ENCODE measurements at places on chromosomes 13 and 19.

GRCh38 chr13:21594715-21595545 lies 9.0 kb downstream of the MICU2 start:
- no peak for DNase-seq

- DNase-seq: no peak
These were observed 13.9 kb upstream of the GNA11 start for GRCh38 chr19:3080286-3080685.

DNA sequence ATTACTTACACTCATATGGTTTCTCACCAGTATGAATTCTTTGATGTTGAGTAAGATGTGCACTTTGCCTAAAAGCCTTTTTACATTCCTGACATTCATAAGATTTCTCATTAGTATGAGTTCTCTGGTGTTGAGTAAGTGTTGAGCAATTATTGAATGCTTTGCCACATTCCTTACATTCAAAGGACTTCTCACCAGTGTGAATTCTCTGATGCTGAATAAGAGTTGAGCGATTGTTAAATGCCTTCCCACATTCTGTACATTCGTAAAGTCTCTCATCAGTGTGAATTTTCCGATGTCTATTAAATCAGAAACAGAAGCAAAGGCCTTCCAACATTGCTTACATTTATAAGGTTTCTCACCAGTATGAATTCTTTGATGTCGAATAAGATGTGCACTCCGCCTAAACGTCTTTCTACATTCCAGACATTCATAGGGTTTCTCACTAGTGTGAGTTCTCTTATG lies 14.2 kb upstream of the ZFP30 start:
- no peak for DNase-seq

DNA sequence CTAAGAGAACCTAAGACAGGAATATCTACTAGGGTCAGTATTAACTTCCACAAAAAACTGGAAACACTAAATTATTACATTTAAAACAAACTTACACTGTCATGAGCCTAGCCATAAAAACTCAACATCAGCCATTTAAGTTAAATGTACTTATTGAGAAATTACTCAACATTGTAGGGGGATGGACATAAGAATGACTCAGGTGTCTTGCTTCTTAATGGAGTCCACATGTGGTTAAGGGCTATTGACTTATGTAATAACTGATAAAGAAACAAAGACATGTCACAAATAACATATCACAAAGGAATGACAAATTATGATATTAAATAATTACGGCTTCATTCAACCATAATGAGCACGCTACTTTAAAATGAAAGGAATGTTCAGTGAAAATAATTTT lies 36.2 kb downstream of the CLDN10 start:
- DNase-seq: no peak

DNA sequence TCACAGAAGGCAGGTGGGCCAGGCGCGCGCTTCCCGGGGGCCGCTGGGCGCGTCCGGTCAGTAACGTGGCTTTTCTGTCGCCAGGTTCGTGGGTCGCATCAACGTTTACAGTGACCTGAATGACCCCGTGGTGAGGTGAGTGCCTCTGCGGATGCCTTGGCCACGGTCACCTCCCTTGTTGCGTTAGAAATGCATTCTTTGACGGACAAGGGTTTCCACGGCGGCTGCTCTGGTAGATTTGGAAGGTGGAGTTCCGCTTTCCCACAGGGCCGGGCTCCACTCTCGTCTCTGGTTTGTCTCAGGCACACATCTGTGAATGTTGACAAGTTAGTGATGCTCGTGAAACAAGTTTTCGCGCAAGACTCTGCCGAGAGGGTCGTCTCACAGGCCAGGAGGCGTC lies 130.0 kb downstream of the ATP11A start:
- no peak for DNase-seq

DNA sequence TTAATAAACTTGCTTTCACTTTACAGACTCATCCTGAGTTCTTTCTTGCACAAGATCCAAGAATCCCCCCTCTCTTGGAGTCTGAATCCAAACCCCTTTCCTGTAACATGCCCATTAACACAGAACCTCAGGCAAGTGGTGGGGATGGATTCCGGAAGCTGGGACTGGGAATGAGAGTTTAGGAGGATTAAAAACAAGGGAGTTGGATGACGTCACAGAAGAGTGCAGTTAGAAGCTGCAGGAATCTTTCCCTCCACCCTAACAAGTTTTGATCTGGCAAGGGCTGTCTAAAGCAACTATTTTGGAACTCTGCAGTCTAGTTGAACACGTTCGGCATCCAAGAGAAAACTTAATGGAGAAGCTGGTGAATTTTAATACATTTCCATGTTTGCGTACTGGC lies 48.2 kb upstream of the PEPD start:
- no peak for DNase-seq

DNA sequence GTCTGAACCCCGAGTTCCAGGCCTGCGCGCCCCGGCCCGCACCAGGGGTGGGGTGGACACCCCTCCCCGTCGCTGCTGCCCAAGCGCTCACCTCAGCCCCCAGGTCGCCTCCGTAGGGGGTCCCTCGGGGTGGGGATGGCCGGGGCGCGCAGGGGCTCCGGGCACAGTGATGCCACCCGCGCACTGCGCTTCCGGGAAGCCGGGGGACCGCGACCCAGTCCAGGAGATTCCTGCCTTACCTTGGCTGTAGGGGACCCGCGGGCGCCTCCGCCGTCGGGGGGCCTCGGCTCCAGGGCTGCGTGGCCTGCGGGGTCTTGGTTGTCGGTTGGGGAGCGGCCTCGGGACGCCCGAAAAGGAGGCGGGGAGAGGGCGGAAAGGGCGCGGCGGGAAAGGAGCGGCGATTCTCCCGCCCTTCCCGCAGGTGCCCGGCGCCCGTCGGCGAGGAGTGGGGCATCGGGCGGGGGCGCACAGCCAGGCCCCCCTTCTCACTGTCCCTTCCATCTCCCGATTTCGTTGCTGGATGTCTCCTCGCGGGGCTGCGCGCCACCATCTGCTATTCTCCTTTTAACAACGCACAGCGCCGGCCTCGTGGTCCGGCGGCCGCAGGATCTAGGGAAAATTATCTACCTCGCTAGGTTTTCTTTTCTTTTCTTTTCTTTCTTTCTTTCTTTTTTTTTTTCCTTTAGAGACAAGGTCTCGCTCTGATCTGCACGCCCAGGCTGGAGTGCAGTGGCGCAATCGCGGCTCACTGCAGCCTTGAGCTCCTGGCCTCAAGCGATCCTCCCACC lies at the start of gene KEAP1:
Gene KEAP1, minus strand, starts transcription at position 355 of the 788 bp plus-strand sequence. CDS start 3,323 bp downstream, outside the sequence.
- DNase-seq: no peak

DNA sequence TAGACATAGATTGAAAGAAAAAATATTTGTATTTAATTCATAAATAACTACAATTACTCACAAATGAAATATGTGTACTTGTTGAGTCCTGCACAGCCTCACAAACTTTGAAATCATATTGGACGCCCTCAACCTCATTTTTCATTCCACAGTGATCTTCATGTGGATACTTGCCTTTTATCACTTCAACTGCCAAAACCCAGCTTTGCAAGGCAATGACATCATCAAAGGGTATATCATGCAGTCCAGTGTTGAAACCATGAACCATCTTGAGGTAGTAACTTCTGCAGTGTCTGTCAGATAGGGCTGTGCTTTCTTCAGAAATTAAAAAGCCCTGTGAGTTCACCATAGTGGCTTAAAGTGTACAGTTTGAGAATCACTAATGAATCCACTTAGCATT lies 82.2 kb downstream of the HS6ST3 start:
- no peak for DNase-seq

DNA sequence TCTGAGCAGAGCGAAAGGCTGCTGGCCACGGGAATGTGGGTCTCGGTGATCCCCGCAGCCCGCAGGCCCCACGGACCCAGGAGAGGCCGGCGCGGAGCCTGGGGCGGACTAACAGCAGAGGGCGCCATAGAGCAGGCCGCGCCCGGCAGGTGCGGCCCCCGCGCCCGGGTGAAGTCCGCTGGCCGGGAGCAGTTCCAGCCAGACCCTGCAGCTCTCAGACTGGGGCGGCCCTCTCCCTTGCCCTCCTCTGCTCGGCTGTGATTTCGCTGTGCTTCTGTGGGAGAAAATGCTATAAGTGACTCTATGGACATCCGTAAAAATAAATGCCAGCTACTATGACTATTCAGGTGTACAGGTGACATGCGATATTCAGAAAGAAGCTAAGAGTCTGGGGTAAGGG lies 37.7 kb downstream of the GSX1 start:
- DNase-seq: no peak

GRCh38 chr19:33813391-33814101 lies 16.9 kb downstream of the KCTD15 start:
- no peak for DNase-seq

DNA sequence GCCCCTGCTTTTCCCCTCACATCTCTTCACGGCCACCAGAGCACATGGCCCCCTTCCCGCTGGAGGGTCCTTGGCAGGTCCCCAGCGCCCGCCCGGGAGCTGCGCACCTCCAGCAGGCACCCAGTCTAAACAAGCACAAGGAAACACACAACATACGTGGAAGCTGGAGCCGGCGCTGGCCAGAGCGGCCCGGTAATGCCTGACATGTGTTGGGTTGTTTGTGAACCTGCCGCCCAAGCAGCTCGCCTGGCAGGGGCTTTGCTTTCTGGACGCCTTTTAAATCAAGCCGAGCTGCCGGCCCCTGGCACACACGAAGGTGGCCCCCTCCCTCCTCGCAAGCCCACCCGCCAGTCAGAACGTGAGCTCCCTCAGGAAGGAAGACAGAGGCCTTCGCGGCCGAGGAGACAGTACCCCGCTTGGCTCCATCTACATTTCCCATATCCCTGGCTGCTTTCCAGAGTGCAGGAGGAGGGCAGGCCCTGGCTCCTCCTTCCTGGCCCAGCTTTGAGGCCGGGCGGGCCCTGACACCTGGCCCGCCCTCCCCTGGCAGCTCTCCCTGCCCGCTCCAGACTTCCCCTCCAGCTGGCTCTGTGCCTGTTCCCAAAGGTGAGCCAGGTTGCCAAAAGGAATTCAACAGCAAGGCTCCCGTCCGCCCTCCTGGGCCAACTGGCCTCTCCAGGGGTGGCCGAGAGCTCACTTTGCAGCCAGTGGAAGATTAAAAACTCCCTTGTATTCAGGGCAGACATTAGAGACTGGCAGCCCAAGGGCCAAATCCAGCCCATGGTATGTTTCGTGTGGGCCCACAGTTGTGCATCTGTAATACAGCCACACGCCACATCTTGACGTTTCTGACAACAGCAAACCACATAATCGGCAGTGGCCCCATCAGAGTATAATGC lies 28.7 kb downstream of the COMP start:
- no peak for DNase-seq

GRCh38 chr19:8501516-8501915 lies 924 bp downstream of the PRAM1 start:
- no peak for DNase-seq

GRCh38 chr13:37418490-37418889 lies 180.1 kb downstream of the POSTN start:
- no peak for DNase-seq

- DNase-seq: no peak
These were observed 194.7 kb downstream of the ZNF536 start for GRCh38 chr19:30566681-30567420.

- DNase-seq: no peak
These were observed 61.8 kb downstream of the WDFY2 start for GRCh38 chr13:51645761-51646670.

DNA sequence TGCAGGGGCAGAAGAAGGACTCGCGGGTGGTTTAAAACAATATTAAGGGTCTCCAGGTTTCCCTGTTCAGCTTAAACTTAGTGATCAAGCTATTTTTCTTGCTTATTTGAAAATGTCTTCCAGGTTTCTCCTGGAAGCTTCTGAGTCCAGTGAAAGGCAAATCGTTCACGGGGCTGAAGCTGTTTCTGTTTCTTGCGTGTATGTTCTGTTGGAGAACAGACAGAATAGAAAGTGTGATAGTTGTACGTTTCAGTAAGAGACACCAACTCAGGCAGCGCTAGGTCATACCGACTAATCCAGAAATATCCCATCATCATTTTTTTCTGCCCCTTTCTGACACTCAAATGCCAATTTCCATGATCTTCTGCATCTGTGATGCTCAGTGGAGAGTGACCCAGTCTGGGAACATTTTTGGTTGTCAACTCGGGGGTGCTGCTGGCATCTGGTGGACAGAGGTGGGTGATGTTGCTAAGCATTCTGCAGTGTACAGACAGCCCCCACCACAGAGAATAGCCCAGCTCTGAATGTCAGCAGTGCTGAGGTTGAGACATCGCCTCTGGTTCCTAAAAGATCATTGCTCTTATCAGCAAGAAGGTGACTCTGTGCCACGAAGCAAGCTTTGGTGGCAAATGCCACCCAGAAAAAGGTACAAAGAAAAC lies 4.3 kb downstream of the KLF2 start:
- DNase-seq: no peak

DNA sequence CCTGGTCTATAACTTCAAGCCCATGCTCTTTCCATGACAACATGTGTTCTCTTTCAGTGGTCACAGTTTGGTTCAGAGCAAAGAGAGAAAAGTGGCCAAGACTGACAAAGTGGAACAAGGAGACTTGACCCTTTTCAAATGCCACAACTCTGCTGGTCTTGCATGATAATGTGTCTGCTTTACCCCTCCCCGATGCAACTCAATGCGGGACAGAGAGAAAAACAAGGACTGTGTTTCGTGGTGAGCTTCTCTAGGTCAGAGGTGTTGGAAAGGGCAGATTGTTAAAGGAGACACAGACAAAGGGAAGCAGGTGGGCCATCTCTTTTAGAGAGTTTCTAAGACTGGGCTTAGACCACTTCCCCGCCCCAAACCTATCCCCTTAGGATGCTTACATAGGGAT lies 61.6 kb upstream of the SERTM1 start:
- no peak for DNase-seq

DNA sequence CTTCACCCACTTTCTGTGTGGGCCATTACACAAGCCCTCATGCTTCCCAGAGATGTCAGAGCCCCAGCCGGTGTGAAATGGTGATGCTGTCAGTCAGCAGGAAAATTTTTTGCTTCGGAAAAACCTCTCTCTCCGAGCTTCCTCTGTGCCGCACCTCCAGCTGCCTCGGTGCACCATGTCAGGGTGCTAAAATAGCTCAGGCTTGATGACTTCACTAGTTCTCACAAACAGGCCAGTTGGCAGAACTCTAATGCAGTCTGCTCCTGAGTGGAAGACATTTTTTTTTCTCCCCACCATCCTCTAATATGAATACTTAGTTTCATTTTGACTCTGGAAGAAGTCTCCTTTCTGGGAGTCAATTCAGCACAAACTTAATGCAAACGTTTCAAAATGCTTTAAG lies 71.3 kb downstream of the KLF12 start:
- no peak for DNase-seq

- no peak for DNase-seq
These were observed 107.0 kb downstream of the ZNF486 start for GRCh38 chr19:20273951-20274570.

- no peak for DNase-seq
These were observed 156.2 kb downstream of the STK24 start for GRCh38 chr13:98420554-98421175.

- DNase-seq: no peak
These were observed 28.0 kb downstream of the CYP4F2 start for GRCh38 chr19:15869873-15870272.

DNA sequence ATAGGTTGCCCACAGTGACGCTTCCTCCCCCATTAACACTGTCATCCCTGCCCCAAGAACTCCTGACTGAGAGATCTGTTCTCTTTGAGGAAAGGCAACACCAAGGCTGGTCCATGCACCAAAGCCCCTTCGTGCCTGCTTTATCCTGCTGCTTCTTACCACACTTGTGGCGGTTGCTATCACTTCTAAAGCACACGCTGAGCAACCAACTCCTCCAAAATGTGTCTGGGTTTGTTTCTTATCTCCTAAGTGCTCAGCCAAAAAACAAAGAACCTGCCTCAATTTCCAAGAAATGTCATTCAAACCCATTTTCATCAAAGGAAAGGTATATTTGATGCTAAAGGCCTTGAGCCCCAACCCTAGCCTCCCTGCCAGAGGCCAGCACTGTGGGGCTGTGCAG lies 14.6 kb downstream of the ATP7B start:
- DNase-seq: no peak

GRCh38 chr13:26819046-26819445 lies 58.5 kb upstream of the GPR12 start:
- no peak for DNase-seq
